GM12892 (cell line): ENCODE measurements at places on chromosomes 6 and 20.
A peak's percentile ranks its signal among the peaks of the same experiment; 100 is the strongest.

- DNase-seq: no peak
Observed at GRCh38 chr6:157585274-157586087, 204.5 kb downstream of the ZDHHC14 start.

DNA sequence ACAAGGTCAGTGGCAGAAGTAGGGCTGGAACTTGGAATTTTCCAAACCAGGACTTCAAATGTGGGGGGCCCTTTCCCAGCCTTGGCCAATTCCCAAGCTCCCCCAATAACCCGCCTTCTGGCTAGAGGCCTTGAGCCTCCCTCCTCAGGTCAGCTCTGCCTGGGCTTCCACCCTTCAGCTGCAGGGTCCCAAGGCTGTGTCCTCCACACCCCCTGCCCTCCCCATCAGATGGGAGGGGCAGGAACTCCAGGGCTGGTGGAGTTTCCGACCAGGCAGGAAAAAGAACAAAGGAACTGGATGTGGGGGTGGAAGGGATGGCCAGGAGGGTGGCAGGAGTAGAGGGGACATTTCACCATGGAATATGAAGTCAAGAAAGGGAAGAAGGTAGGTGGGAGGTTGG lies at the start of gene CCM2L:
Gene CCM2L, plus strand, starts transcription at position 338 of the 400 bp plus-strand sequence. Its CDS starts 17 bp downstream, at position 355.
- no peak for DNase-seq

DNA sequence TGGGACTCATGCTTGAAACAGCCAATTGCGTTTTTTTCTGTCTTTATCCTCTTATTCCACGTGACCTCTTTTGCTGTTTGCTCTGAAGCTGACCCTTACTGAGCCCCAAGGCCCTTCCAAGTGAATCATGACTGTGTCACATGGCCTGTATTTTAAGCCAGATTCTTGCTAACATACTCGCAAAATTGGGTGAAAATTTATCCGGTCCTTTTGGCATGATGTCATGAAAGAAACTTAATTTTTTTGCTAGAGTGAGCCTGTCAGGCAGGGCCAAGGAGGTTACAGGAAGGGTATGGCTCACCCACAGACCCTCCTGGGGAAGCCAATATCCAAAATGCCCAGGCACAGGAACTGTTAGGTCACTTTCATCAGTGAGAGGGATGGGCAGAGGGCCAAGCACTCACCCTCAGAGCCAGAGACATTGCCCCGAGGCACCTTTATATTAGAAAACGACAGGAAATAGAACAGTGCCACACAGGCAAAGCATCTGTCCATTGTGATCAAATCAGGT lies 296.7 kb downstream of the CDH26 start:
- DNase-seq: no peak

DNA sequence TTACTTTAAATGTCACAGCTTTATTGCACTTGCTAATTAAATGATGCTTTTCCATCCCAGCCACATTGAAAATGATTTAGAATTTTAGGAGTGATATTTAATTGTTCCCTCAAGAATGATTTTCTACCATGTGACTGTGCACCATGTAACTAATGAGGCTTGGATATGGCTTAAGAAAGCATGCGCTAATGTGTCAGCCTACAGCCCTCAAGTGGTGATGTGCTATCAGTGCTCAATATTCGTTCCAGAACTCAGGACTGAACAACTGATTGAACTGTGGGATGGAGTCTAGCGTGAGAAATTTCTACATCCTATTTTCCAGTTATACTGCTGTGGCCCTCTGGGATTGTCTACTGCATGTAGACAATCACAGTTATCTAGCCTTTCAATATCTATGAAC lies 71.5 kb downstream of the PKIB start:
- no peak for DNase-seq

- no peak for DNase-seq
Observed at GRCh38 chr6:148934539-148934938, 187.7 kb downstream of the UST start.

DNA sequence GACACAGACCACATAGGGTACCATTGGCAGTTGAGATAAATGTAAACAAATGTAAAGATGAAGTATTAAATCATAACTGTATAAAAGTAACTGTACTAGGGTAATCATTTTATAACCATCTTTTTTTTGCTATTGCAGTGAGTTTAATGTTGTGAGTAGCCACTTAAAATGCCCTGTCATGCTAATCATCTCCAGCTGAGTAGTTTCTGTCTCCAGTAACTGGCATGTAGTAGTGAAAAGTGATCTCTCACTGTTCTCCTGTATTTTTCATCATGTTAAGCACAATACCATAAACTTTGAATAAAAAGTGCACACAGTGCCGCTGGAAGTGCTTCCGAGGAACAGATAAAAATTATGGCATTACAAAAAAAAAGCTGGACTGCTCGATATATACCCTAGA lies 45.0 kb upstream of the OPRM1 start:
- no peak for DNase-seq

- no peak for DNase-seq
Observed at GRCh38 chr20:2867081-2867864, 6.0 kb upstream of the PTPRA start.

DNA sequence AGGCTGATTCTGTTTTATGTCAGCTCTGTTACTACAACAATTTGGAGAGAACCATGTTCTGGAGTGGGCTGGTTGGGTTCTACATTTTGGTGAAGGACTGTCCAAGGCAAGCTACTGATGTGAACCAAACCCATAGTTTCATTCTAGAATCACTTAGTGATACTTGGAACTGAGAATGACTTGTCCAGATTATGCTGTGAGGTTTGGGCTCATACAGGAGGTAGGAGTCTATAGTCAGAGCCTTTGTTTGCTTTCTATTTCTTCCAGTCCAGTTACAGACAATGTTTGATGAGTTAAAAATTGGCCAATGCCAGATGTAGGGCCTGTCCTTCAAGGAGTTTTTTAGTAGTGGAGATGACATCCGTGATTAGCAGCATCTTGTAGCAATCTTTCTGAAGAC lies 97.9 kb downstream of the LRRC1 start:
- no peak for DNase-seq

GRCh38 chr20:37336369-37337207 lies 9.4 kb upstream of the SRC start:
- peak; percentile 72 for DNase-seq

- no peak for DNase-seq
Observed at GRCh38 chr6:39599341-39599740, 125.9 kb downstream of the KIF6 start.

DNA sequence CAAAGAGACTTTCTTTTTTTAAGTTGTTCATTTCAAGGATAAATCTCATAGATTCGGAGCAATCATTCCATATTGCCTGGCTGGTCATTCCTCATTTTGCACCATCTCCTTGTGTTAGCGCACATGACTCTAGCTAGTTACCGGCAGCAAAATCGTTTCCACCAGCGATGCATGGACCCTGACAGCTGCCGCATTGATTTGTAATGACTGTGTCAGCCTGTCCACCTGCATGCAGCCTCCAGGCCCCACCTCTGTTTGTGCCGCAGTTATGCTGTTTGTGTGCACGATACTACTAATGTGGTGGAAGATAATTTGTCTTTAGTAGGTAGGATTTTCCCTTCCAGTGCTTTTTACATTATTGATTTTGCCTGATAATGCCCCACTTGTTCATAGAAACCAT lies 164.0 kb downstream of the TBC1D7 start:
- DNase-seq: no peak

GRCh38 chr20:61964675-61965605 lies 100.7 kb downstream of the TAF4 start:
- no peak for DNase-seq

GRCh38 chr6:21491955-21492354 lies 101.6 kb upstream of the SOX4 start:
- no peak for DNase-seq

GRCh38 chr6:156392648-156393047 lies 384.5 kb upstream of the ARID1B start:
- no peak for DNase-seq

DNA sequence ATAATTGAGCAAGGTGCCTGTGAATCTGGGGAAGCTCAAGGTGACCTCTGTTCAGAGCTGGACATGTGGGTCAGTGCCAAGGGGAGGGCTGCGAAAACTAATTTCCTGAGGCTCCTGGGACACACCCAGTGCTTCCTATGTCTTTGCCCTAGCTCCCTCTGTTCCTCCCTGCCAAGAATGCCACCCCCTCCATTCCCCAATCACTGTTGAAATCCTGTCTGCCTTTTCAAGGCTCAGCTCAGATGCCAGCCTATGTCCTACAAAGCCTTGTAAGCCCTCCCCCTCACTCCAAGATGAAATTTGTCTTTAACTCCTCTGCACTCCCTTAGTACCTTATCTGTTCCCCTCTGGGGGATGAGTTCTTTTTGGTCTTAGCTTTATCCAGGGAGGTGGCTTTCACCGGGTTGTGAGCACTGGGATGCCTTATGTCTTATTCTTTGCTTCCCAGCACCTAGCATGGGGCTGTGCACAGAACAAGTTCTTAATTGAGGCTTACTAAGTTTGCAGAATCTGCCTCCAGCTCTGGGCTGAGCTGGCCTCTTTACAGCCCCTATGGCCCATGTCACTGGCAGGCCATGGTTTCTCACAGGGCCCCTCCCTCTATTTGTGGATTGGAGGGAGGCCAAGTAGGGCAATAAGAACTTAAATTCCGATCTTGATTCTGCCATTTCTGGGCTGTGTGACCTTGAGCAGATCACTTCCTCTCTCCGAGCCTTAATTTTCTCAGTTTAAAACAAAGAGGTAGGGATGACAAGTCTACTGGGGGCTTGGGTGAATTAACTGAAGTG lies 51.5 kb upstream of the EPB41L1 start:
- DNase-seq: no peak

GRCh38 chr6:46556053-46556452 lies 64.8 kb upstream of the RCAN2 start:
- no peak for DNase-seq

- no peak for DNase-seq
Observed at GRCh38 chr20:25486377-25486776, 78.9 kb downstream of the GINS1 start.

GRCh38 chr20:48184229-48184628 lies 398.9 kb upstream of the SULF2 start:
- no peak for DNase-seq

GRCh38 chr6:87029711-87030314 lies 65.1 kb downstream of the CGA start:
- DNase-seq: no peak

GRCh38 chr6:170284866-170285469 lies 5.9 kb downstream of the DLL1 start:
- no peak for DNase-seq

- DNase-seq: no peak
Observed at GRCh38 chr6:97437087-97437486, 154.1 kb upstream of the MMS22L start.

DNA sequence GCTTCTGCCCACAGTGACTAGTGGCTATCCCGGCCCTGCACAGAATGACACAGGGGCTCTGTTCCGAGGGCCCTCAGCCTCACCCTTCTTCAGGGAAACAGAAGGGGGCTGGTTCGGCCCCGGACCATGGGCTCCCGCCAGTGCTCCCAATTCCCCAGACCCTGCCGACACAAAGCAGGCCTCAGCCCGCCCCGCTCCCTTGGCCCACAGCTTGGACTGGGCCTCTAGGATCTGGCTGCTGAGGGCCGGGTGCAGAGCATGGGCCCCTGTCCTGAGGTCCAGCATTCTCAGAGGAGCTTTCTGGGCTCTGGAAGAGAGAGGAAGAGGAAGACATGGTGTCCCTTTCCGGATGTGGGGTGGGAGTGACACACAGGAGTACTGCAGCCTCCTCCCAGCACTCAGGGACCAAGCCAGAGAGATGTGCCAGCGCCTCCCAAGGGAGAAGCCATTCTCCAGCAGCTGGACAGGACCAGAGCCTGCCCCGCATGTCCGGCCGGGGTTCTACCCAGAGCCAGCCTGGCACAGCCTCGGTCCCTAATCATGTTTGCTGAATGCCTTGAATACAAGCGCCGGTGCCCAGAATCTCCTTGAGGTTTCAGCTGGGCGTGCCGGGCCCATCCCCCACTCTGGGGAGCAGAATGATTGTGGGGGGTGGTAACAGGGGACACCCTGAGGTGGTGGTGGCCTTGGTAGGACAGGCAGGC lies 23.9 kb downstream of the C20orf203 start:
- no peak for DNase-seq

- DNase-seq: no peak
Observed at GRCh38 chr6:27568226-27568897, 95.5 kb upstream of the ZNF184 start.

GRCh38 chr6:20302168-20302567 lies 89.9 kb upstream of the MBOAT1 start:
- no peak for DNase-seq

GRCh38 chr20:36932476-36933426 lies 18.8 kb downstream of the SAMHD1 start:
- DNase-seq: no peak

DNA sequence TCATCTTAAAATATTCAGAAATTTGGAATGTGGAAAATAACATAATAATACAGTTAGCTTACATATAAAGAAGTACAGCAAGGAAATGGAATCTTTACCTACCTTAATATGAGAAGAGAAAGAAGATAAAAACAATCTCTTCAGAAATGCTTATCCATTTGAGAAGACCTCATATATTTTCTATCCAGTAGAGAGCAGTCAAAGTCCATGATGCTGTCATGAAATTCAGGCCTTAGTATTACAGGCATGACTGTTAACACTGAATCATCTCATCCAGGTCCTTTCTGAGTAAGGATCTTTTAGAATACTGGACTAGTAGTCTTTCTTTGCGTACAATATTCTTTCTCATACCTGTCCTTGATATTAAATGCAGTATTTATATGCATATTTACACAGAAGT lies 713.4 kb downstream of the CD109 start:
- DNase-seq: no peak

- DNase-seq: no peak
Observed at GRCh38 chr6:113475392-113475791, 381.8 kb upstream of the MARCKS start.

DNA sequence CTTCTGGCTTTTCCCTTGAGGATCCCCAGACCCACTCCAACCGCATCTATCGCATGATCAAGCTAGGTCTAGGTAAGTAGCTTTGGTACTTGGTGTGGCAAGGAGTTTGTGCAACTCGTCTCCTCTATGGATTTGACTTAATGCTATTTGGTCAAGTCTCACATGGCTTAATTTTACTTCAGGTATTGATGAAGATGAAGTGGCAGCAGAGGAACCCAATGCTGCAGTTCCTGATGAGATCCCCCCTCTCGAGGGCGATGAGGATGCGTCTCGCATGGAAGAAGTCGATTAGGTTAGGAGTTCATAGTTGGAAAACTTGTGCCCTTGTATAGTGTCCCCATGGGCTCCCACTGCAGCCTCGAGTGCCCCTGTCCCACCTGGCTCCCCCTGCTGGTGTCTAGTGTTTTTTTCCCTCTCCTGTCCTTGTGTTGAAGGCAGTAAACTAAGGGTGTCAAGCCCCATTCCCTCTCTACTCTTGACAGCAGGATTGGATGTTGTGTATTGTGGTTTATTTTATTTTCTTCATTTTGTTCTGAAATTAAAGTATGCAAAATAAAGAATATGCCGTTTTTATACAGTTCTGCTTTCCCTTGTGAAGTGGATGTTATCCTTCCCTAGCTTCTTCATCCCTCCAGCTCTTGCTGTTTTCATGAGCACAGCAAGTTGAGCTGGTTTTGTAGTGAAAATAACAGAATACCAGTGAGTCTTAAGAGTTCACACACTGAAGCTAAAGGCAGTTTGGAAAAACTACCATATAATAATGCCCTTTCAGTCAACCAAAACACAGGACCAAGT lies 3.8 kb downstream of the SLC35B2 start:
- DNase-seq: no peak

- DNase-seq: no peak
Observed at GRCh38 chr6:162157167-162157870, 570.2 kb downstream of the PRKN start.

GRCh38 chr20:36336954-36337704 lies 31.0 kb downstream of the DLGAP4 start:
- DNase-seq: no peak

- no peak for DNase-seq
Observed at GRCh38 chr20:38266426-38266825, 5.9 kb upstream of the KIAA1755 start.

GRCh38 chr6:140970485-140970884 lies 1162.2 kb upstream of the GJE1 start:
- DNase-seq: no peak
